Cardiac atrium fibroblast (primary cell): ENCODE measurements at places on chromosomes 12 and 14. TPM values are rescaled to one million over a fixed set of nuclear protein-coding genes. Genes with fewer than 3 reads are reported as not detected.

Gene BMAL2
- total RNA-seq: 1.8 and 6.2 TPM in 2 replicates

Gene PGAM5
- 16.6 and 22.4 TPM in 2 replicates for total RNA-seq

Gene MUCL1
- total RNA-seq: not detected in 2 replicates

Gene CLEC4A
- total RNA-seq: not detected in 2 replicates
